ENCODE measurements at places on chromosomes 12 and 14.

DNA sequence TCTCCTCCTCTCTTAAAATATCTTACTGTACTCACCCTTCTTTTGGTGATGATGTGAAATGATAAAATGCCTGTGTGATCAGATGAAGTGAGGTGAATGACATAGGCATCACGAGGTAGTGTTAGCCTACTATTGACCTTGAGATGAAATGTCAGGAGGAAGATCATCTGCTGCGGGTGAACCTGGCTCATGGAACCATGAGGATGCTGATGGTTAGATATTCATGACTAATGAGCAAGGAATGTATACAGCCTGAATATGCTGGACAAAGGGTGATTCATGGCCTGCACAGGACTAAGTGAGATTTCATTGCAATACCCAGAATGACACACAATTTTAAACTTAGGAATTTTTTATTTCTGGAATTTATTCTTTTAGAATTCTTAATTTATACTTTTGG lies 89.6 kb downstream of the DAAM1 start:
- no peak for DNase-seq

GRCh38 chr12:42490261-42490842 lies 99.2 kb downstream of the PRICKLE1 start:
- DNase-seq, result no peak

DNA sequence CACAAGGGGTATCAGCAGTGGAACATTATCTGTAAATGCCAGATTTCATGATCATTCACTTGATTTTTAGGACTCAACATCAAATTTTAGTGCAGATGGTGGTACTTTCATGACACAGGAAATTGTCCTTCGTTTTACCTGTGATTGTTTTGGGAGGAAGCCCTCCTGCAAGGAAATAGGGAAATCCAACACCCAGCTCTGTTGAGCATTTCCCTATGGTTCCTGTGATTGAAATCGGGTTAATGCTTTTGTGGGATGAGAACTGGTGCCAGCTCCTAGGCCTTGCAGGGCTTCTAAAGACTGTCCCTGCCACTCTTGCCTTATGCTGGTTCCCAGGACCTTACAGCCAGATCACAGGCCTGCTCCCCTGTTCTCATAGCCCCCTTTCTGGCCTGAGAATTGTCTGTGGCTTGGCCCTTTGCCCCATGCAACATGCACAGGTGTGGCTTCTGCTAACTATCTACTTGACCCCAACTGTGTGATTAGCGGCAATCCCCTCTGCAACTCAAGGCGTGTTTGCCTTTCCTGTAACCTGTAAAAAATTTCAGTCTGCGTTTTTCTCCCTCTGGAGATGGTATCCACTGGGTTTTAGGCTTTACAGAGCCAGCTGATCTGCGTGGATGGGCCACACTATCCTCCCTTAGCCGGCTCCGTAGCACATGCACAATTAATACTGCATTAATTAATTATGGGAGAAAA lies 112.5 kb downstream of the ETV6 start:
- no peak for DNase-seq

GRCh38 chr12:120703311-120703942 lies 6.8 kb upstream of the UNC119B start:
- DNase-seq, result no peak

DNA sequence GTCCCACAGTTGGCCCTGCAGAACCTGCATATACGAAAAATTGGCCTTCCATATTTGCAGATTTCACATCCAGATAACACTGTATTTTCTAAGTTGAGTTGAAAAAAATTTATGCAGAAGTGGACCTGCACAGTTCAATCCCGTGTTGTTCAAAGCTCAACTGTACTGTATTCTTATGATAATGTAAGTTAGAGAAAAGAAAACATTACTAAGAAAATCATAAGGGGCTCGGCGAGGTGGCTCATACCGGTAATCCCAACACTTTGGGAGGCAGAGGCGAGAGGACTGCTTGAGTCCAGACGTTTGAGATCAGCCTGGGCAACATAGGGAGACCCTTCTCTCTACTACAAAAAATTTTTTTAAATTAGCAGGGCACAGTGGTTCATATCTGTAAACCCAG lies 18.2 kb upstream of the SLC35E3 start:
- DNase-seq, result no peak

GRCh38 chr12:118467641-118468305 lies 91.4 kb downstream of the SUDS3 start:
- DNase-seq, result no peak

- no peak for DNase-seq
These were observed 3.6 kb downstream of the MGAT2 start for GRCh38 chr14:49623941-49624839.

- DNase-seq, result no peak
These were observed 55.6 kb upstream of the PTHLH start for GRCh38 chr12:28027947-28028724.

GRCh38 chr14:52190337-52190931 lies 77.1 kb upstream of the PTGDR start:
- DNase-seq, result no peak

- no peak for DNase-seq
These were observed 980 bp upstream of the RNASE8 start for GRCh38 chr14:21056520-21057163.

- no peak for DNase-seq
These were observed 152.1 kb downstream of the SLC8A3 start for GRCh38 chr14:70036665-70037064.

DNA sequence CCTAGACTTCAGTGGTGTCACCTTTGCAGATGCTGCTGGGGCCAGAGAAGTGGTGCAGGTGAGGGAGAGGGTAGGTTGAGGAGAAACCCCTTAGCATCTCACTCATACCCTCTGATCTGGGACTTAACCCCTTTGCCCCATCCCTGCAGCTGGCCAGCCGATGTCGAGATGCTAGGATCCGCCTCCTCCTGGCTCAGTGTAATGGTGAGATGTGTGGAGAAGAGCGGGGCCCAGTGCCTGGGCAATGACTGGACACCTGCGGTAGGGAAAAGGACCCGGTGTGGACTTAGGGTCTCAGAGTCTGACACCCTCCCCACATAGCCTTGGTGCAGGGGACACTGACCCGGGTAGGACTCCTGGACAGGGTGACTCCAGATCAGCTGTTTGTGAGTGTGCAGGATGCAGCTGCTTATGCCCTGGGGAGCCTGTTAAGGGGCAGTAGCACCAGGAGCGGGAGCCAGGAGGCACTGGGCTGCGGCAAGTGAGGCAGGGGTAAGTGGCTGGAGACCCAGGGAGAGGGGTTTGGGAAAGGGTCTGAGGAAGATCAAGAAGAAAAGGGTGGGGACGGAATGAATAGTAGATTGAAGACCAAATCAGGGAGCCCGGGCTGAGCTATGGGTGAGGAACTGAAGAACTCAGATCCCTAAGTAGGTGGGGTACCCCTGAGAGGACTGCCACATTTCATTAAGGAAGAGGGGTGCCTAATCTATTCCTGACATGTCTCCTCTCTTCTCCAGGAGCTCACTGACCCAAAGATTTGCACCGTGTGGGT lies 7.6 kb downstream of the B4GALNT1 start:
- DNase-seq, result no peak

GRCh38 chr14:25003537-25003936 lies 46.4 kb downstream of the STXBP6 start:
- DNase-seq, result no peak

DNA sequence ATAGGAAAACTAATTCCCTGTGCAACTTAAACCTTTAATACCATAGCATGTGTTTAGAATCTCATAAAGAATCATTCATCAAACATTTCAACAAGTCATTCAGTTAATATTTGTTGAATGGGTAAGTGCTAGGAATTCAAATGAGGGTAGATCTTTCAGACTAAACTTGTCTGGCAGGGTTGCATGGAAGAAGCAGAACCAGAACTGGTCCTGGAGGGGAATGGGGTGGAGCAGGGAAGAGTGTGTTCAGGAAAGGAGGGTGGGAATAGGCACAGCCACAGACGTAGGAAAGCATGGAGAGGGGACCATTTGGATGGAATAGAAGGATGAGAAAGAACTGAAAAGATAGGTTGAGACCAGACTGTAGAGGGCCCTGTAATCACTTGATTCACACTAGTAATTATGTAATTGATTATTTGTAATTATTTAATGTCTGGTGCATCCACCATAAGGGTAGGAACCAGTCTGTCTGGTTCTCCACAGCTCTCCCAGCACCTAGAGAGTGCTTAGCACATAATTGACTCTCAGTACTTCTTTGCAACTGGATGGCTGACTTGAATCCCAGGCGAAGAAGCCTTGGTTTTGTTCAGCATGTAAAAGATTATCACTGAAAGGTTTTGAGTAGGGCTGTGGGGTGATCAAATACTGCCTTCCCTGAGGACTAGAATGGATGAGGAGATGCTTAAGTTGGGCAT lies 3.0 kb upstream of the MAP3K9 start:
- DNase-seq, result no peak

All from substantia nigra (tissue), 51 donors.